Fibroblast of the aortic adventitia (primary cell): ENCODE measurements at places on chromosomes 7 and 10. TPM values are rescaled to one million over a fixed set of nuclear protein-coding genes. Genes with fewer than 3 reads are reported as not detected.

CALCR gene
- total RNA-seq, result not detected in 2 replicates

CLCN1 gene
- total RNA-seq, result 0.16 TPM in 1 of 2 replicates, not detected in the other

PAX2 gene
- total RNA-seq, result not detected in 2 replicates

MRM2 gene
- 17.7 and 20.7 TPM in 2 replicates for total RNA-seq

GNAI1 gene
- 25.8 and 46.7 TPM in 2 replicates for total RNA-seq

PRRT4 gene
- 0.27 and 0.82 TPM in 2 replicates for total RNA-seq

C10orf53 gene
- total RNA-seq, result not detected in 2 replicates

GATA3 gene
- not detected in 2 replicates for total RNA-seq

PALD1 gene
- total RNA-seq, result 0.16 and 0.18 TPM in 2 replicates

SFTPA2 gene
- total RNA-seq, result not detected in 2 replicates

ATOH7 gene
- total RNA-seq, result not detected in 2 replicates

TAF5 gene
- total RNA-seq, result 3.8 and 5.6 TPM in 2 replicates

PIK3CG gene
- 0.08 TPM in 1 of 2 replicates, not detected in the other for total RNA-seq

ZNF239 gene
- 1.8 and 6.6 TPM in 2 replicates for total RNA-seq

ANXA8 gene
- total RNA-seq, result 0.18 and 1.5 TPM in 2 replicates

OR6V1 gene
- total RNA-seq, result not detected in 2 replicates

DRGX gene
- total RNA-seq, result not detected in 2 replicates

HILPDA gene
- 17.3 and 25.3 TPM in 2 replicates for total RNA-seq

TMEM236 gene
- total RNA-seq, result 0.09 and 0.16 TPM in 2 replicates

ADCYAP1R1 gene
- total RNA-seq, result not detected in 2 replicates

TMEM139 gene
- total RNA-seq, result not detected in 2 replicates

NPSR1 gene
- total RNA-seq, result not detected in 2 replicates

RBM20 gene
- 0.08 and 0.09 TPM in 2 replicates for total RNA-seq

ADRB1 gene
- total RNA-seq, result not detected in 2 replicates

LAMB1 gene
- 332 and 467 TPM in 2 replicates for total RNA-seq

MGAM2 gene
- total RNA-seq, result not detected in 2 replicates

TBC1D12 gene
- total RNA-seq, result 11.8 and 16.5 TPM in 2 replicates

SHTN1 gene
- total RNA-seq, result 4.2 and 9.2 TPM in 2 replicates

VKORC1L1 gene
- 8.7 and 17.8 TPM in 2 replicates for total RNA-seq

DNAJC2 gene
- total RNA-seq, result 24.9 and 45.8 TPM in 2 replicates

STAM gene
- total RNA-seq, result 32.0 and 40.6 TPM in 2 replicates

SPDYE8 gene
- not detected in 2 replicates for total RNA-seq

PLEKHA8 gene
- total RNA-seq, result 10.6 and 15.5 TPM in 2 replicates

TAC1 gene
- total RNA-seq, result not detected in 2 replicates

MMD2 gene
- not detected in 2 replicates for total RNA-seq

SEPTIN7 gene
- total RNA-seq, result 351 and 582 TPM in 2 replicates

LEP gene
- total RNA-seq, result under 0.01 TPM in 1 of 2 replicates, not detected in the other

TCAF2 gene
- 1.6 TPM in 2 replicates for total RNA-seq

HTRA1 gene
- 55.5 and 156 TPM in 2 replicates for total RNA-seq

C1GALT1 gene
- 14.0 and 90.0 TPM in 2 replicates for total RNA-seq

SLC29A4 gene
- 0.49 and 0.90 TPM in 2 replicates for total RNA-seq

SP4 gene
- total RNA-seq, result 1.6 and 17.0 TPM in 2 replicates

WASHC2C gene
- total RNA-seq, result 26.7 and 170 TPM in 2 replicates

TSPAN33 gene
- total RNA-seq, result not detected in 2 replicates
